ENCODE measurements at places on chromosomes 5 and 9.

GRCh38 chr5:141637123-141637766 is 448 bp downstream of the RELL2 start:
- ATAC-seq: peak; percentile 44

DNA sequence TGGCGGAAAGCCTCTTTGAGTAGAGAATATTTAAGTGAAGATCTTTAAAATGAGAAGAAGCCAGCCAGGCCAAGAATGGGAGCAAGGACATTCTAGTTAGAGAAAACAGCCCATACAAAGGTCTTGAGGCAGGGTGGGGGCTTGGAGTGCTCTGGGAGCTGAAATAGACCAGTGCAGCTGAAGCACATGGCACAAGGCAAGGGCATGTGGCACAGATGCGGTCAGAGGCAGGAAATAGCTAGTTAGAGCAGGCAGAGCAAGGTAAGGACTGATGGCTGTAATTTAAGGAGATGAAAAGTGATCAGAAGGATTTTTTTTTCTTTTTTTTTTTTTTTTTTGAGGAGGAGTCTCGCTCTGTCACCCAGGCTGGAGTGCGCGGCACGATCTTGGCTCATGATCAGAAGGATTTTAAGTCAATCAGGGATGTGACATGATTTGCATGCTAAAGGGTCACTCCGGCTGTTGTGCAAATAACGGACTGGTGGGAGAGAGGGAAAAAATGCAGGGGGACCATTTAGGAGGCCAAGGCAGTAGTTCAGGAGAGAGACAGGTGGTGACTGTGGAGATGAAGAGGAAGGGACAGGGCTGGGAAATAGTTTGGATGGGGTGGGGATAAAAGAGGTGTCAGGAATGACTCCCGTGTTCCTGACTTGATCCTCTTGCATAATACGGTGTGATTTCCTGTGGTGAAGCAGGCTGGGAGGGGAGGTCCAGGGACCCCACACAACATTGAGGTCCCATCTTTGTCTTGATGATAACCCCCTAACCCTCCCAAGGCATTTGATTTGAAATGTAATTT is 207.6 kb downstream of the HSPA4 start:
- no peak for ATAC-seq

- ATAC-seq: no peak
These were observed 1.0 kb downstream of the RIOK2 start for GRCh38 chr5:97181856-97182545.

- no peak for ATAC-seq
These were observed 240.4 kb downstream of the GLIS3 start for GRCh38 chr9:4059437-4059836.

DNA sequence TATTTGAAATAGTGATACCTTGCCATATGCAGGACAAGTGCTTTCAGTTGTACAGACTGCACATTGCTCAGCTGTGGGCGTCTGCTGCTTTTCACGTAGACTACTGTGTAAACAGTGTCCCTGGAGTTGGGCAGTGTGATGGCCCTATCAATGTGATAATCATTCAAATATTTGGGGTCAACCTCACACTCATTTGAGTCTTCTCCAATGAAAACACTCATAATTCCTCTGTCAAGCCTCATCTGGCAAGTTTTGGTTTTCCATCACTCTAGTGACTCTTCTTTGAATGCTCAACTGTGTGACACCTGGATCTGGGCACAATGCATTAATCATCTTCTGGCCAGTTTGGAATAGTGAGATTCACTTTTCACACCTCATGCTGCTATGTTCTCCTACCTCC is 64.4 kb downstream of the UGCG start:
- no peak for ATAC-seq

DNA sequence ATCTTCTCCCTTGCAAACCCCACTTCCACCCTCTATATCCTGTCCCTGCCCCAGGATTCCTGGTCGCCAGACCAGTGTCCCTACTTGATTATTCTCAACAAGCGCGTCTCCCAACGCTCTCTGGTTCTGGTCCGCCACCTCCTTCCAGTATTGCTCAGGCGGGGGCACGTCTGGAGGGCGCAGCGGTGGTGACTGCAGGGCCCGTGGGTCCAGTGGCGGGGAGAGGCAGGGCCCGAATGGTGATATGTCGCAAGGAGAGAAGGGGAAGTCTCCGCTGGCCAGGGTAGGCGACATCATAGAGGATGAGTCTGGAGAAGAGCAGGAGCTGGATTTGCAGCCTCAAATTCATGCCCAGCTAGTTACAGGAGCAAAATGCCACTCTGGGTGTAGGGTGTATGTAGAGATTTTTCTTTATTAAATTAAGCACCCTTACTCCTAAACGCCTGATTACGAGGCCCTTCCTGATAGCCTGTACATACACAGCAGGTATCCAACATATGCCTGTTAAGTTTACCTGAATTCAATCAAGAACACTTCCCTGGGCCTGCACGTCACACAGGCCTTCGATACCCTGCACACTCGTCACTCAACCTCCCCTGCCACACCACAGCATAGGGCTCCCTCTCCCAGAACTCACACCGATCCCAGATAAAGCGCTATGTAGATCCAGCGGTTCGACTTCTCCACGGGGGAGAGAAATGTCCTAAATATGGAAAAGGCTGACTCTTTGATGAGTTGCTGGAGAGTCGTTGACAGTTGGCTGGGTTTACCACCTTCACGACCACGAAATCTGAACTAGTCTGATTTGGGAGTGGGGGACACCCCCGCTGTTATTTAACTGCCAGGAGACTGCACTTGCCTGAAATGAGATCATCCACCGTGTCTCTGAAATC is 4.8 kb downstream of the MCIDAS start:
- ATAC-seq: no peak
